ENCODE measurements at places on chromosomes 11 and 22. TPM values are rescaled to one million over a fixed set of nuclear protein-coding genes. Genes with fewer than 3 reads are reported as not detected.

GRCh38 chr11:112316971-112317370, 56.3 kb upstream of the PLET1 start:
- no peak for DNase-seq

GRCh38 chr11:9145283-9145682, 53.9 kb upstream of the SCUBE2 start:
- DNase-seq: no peak

GRCh38 chr11:134538742-134539141, 126.7 kb upstream of the B3GAT1 start:
- DNase-seq: no peak

- no peak for DNase-seq
Observed at GRCh38 chr22:24326266-24326665, 55.6 kb downstream of the SPECC1L start.

GRCh38 chr11:8219257-8220021, 44.2 kb downstream of the LMO1 start:
- DNase-seq: peak; percentile 72

- DNase-seq: no peak
Observed at GRCh38 chr22:41217553-41218157, 12.5 kb downstream of the L3MBTL2 start.

DNA sequence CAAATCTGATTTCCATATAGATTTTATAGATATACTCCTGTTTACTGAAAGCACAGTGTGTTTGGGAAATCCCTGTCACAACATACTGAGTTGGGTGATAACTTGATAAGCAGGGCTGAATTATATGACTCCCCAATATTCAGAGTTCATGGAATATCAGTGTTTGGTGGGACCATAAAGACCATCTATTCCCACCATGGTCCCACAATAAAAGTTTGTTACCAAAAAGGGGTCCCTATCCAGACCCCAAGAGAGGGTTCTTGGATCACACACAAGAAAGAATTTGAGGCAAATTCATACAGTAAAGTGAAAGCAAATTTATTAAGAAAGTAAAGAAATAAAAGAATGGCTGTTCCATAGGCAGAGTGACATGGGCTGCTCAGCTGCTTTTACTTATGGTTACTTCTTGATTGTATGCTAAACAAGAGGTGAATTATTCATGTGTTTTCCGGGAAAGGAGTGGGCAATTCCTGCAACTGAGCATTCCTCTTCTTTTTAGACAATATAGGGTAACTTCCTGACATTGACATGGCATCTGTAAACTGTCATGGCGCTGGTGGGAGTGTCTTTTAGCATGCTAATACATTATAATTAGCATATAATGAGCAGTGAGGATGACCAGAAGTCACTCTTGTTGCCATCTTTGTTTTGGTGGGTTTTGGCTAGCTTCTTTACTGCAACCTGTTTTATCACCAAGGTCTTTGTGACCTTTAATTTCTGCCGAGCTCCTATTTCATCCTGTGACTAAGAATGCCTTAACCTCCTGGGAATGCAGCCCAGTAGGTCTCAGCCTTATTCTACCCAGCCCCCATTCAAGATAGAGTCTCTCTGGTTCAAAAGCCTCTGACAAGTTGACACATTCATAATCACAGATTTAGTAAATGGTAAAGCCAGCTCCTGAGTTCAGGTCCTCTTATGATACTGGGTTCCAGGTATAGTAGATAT, 240.6 kb upstream of the PDGFD start:
- DNase-seq: no peak

GRCh38 chr22:33240888-33241475, 182.8 kb upstream of the SYN3 start:
- DNase-seq: no peak

- no peak for DNase-seq
Observed at GRCh38 chr22:27845644-27846043, 44.1 kb upstream of the MN1 start.

- DNase-seq: no peak
Observed at GRCh38 chr22:24725736-24726135, 48.8 kb downstream of the PIWIL3 start.

DNA sequence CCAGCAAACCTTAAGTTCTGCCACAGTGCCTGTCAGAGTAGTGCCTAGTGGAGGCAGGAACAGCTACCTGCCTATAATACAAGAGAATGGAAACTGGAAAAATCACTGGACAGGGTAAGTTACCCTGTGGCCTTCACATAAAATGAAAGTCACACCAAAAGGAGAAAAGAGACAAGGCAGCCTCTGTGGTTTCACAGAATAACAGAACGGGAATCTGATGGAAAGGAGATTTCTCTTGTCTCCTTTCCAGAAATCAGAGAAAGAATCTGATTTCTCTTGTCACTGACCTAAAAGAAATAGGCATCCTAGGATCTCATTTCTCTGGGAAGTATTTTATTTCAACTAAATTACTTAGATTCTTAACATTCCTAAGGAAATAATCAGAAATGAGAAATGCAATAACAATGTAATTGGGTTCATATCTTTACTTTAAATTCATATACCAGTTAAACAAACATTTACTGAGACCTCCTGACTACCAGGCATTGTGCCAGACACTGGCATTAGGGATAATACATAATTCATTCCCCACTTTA, 41.6 kb downstream of the PRCP start:
- DNase-seq: no peak

DNA sequence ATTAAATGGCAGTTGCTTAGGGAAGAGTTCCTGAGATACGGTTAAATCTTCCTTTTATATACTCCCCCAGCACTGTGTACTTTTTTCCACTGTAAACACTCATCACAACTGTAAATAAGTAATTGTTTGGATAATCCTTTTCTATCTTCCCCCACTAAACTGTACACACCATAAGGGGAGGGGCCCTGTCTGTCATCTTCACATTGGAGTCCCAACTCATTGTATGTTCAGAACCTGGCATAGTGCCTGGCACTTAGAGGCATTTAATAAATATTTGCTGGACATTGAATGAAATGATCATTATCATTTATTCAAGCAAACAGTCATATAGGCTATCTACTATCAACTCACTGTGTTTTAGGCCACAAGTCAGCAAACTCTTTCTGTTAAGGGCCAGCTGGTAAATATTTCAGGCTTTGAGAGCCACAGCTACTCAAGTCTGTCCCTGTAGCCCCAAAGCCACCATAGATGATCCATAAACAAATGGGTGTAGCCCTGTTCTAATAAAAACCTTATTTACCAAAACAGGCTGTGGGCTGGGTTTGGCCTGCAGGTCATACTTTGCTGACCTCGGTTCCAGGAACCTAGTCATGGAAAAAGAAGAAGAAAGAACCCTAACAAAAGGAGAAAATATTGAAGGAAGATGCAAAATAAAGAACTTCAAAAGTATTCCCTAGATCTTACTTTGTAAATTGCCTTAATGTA, 70.0 kb downstream of the AMOTL1 start:
- no peak for DNase-seq

DNA sequence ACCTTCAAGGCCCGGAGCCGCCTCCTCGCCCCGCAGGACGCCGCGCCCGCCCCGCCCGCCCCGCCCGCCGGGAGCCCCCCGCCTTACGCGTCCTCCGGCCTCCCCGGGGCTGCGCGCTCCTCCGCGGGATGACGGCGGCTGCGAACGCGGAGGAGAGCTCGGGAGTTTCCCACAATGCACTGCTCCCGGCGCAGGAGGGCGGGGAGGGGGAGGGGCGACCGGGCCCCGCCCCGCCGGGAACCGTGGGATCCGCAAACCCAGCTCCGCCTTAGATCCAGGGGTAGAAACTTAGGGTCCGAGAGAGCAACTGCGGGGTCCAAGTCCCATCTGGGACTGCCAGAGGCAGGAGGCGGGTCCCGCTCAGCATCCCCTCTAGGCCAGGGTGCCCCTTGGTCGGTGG, at the start of gene CEND1:
Gene CEND1 (minus strand): TSS at position 148 of the 400 bp plus-strand sequence. CDS start 1,514 bp downstream, outside the sequence.
- DNase-seq: peak; percentile 76

- DNase-seq: no peak
Observed at GRCh38 chr11:69444381-69445130, 36.9 kb upstream of the LINC01488 start.

DNA sequence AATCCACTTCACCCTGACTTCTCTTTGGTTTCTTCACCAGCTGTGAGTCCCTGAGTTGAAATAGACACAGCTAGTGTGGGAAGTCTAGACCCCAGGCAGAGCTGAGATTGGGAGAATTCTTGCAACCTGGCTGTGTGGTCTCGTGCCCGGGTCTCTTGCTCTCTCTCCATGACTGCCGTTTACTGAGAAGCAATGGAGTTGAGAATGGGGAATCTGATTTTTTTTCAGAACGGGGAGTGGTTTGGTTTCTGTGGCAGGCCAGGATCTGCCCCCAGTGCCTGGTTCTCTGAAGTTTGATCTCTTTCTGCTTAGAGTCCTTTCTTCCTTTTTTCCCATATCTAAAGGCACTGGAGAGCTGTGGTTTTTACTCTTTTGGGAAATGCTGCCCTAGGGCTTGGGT, 1.5 kb downstream of the SIDT2 start:
- DNase-seq: no peak

- DNase-seq: no peak
Observed at GRCh38 chr11:64224151-64224890, 1.7 kb downstream of the TRPT1 start.

DNA sequence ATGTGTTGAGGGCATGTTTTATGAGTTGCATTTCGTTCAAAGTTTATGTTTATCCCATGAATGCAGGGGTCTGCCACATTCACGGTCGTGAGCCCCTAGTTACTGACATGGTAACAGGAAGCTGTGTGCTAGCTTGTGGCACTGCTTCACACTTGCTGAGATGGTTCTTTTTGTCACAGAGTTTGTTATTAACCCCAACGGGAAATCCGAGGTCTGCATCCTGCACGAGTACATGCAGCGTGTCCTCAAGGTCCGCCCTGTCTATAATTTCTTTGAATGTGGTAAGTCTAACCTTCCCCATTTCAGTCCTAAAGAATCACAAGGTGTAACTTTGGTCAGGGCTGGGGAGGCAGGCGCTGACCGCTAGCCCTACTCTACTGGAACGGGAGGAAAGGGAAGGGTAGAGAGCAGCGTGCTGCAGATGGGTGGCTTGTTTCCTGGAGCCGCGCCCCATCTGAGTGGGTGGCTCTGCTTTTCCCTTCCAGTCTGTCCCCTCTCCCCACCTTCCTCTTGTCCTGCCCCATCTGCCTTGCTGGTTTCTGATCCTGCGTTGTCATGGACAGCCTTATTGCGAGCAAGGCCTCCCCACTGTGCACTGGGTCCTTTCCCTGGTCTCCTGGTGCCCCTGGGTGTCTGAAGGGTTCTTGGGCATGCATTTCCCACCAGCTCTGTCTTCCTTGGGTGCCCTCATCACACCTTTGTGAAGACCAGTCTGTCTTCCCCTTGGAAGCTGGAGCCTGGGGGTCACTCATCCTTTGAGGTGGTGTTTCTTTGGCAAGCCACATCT, 11.8 kb downstream of the DGCR8 start:
- no peak for DNase-seq

GRCh38 chr11:84358034-84358433, 1071.9 kb upstream of the CCDC90B start:
- DNase-seq: no peak

GRCh38 chr22:49435596-49435995, 392.1 kb downstream of the BRD1 start:
- DNase-seq: no peak

GRCh38 chr11:64745521-64746328, 1.8 kb upstream of the RASGRP2 start:
- DNase-seq: peak; percentile 67

DNA sequence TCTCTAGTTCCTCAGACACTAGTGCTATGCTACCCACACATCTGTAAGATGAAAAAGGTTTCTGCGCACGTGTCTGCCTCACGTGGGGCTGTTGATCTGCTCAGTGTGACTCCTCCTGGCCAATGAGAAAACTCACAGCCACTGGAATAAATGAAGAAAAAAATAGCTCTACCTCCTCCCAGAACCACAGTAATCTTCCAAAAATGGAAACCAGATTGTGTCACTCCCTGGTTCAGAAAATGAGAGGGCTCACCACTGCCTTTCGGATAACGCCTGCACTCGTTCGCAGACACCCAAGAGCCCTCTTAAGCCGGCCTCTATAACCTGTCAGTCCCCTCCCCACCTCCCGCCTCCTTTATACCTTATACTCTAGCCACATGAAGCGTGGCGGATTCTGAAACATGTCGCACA, 5.1 kb downstream of the APBB1 start:
- DNase-seq: peak; percentile 65

- no peak for DNase-seq
Observed at GRCh38 chr22:24408630-24409029, 18.8 kb upstream of the ADORA2A start.

GRCh38 chr11:91854780-91855179, 369.8 kb upstream of the FAT3 start:
- DNase-seq: no peak

- DNase-seq: no peak
Observed at GRCh38 chr11:107776062-107776461, 64.2 kb upstream of the SLN start.

DNA sequence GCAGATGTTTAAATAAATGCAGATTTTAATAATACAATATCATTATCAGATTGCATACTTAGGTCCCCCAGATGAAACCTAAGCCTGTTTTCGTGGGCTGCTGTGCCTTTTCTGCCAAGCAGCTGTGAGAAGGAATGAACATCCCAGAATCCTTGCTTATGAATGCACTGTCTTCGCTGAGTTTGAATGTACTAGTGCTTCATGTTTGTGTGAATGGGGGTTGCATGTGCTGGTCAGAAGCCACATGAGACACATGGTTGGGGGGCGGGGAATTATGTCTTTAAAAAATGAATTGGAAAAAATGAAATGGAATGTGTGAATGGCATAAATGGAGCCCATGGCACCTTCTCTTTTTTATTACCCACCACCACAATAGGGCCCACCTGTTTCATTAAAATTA, 125.4 kb upstream of the HSD17B12 start:
- DNase-seq: peak; percentile 9

Gene PNPLA5
- total RNA-seq: not detected

Gene NXPE1
- not detected for total RNA-seq

Gene MCAT
- 35.6 TPM for total RNA-seq

Gene SYT12
- 1.1 TPM for total RNA-seq

Gene THY1
- total RNA-seq: 30.5 TPM

Gene MAPK8IP1
- 38.5 TPM for total RNA-seq

Gene KMT5B
- 11.4 TPM for total RNA-seq

All from G401 (cell line).